ENCODE measurements at places on chromosomes 11 and 22. TPM values are rescaled to one million over a fixed set of nuclear protein-coding genes. Genes with fewer than 3 reads are reported as not detected.

DNA sequence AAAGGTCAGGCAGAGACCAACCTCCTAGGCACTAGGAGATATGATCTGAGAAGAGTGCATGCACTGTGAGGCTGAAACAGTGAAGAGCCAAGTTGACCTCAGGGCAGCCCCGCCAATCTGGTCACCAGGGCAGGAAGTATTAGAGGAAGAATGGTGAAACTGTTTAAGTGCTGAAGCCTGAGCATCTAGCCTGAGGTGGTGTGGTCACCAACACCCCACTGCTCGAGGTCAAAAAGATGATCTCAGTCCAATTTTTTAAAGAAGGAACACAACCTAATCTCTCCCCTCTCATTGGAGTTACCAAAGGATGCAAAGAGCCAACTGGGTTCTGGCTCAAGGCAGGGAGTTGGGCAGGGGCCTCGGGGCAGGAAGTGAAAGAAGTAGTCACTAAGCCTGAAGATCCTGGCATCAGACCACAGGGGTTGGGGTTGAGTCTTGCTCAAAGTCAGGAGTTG is 4.0 kb downstream of the APBB1 start:
- DNase-seq, result peak; percentile 29

DNA sequence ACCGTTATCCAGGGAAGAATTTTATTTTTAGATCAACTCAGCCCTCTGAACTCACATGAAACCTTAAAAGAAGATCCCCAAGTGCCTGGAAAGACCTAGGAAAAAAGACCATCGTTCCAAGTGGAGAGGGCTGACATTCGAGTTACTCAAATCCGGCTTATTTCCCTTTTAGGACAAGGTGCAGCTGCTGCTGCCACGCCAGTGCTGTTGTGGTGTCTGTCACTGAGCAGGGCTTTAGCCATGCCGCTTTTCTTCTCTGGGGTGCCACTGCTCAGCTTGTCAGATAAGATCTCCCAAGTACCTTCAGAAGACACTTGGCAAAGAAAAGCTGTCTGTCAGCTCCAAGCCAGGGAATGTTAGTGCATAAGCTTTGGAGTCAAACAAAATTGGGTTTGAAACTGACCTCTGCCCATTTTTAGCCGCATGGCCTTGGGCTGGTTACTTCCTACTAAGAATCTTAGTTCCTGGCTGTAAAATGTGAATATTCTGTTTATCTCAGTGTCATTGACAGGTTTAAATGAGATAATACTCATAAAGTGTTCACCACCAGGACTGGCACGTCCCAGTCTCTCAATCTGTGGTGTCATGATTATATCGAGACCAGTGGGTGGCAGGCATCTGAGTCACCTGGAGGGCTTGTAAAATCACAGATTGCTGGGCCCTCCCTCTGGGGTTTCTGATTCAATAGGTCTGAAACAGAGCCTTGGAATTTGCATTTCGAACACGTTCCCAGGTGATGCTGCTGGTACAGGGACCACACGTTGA is 117.5 kb downstream of the PKNOX2 start:
- DNase-seq, result no peak

DNA sequence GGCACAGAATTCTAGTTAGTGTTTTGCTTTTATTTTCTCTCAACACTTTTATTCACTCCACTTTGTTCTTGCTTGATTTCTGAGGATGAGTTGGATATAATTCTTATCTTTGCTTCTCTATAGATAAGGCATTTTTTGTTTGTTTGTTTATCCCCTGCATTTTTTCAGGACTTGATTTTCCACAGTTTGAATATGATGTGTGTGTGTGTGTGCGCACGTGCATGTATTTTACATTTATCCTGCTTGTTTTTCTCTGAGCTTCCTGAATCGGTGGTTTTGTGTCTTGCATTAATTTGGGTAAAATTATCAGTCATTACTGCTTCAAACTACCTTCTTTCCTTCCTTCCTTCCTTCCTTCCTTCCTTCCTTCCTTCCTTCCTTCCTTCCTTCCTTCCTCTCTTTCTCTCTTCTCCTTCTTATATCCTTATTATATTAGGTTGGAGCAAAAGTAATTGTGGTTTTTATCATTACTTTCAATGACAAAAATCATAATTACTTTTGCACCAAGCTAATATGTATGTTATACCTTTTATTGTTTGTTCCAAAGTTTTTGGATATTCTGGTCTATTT is 679.9 kb upstream of the RAG2 start:
- no peak for DNase-seq

DNA sequence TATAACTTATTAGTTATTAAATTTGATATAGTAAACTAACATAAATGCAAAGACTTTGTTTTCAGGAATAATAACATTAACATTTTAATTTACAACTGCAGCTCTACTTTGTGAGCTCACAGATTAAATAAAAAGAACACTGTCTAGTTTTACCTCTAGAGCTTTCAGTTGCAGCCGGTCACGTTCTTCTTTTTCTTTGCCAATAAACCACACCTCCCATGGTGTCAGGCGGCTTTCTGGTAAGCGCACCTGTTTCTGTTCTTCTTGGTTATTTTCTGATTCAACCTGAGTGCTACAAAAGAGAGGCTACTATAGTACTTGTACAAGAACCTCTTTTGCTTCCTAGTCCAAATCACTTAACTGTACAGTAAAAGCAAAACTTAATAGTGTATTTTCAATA is 5.8 kb downstream of the CCDC34 start:
- DNase-seq, result no peak

- DNase-seq, result no peak
Observed at GRCh38 chr22:38832005-38832978, 11.5 kb downstream of the NPTXR start.

- no peak for DNase-seq
Observed at GRCh38 chr11:26188554-26188953, 143.4 kb upstream of the ANO3 start.

DNA sequence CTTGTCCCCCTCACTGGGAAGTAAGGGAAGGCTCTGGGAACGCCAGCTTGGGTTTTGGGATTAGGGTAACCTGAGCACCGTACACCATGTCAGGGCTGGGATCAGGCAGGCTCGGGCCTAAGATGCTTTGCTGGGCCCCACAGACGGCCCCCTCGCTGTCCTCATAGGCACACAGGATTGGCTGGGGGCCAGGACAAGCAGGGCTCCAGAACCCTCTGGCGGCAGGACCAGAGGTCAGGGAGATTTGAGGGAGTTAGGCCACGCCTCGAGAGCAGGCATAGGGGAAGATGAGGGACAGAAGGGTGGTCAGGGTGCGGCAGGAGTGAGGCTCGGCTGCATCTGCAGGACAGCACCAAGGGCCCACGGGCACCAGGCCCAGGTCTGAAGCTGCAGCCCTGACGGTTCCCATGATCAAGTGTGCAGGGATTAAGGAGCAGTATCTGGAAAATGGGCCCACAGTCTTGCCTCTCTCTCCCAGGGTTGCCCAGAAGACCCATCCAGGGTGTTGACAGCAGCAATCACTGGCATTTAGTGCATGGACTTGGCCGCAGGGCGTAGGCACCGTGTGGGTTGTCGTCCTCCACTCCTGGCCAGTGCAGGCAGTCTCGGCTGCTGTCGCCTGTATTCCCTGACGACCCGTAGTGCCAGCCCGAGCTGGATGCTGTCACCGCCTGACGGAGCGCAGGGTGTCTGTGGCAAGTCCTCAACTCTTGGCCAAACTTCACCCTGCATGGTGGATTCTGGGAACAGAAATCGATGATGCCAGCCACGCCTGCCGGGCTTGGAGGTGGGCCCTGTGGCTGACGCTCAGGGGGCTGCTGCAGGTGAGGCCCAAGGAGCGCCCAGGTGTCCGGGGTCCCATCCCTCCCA is 15.7 kb upstream of the GNB1L start:
- DNase-seq, result no peak

GRCh38 chr11:69721106-69721505 is 17.3 kb upstream of the FGF19 start:
- no peak for DNase-seq

DNA sequence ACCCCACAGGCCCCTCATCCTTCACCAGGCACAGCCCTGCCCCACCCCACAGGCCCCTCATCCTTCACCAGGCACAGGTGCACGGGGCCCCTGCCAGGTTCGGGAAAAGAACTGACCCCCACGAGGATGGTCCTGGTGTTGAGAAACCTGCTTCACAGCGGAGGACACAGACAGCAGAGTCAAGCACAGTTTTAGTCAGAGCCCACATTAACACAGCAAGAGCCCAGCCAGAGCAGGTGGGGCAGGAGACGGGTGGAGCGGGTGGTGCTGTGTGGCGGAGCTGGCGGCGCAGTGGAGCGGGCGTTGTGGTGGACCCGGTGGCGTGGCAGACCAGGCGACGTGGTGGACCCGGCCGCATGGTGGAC is 1085.5 kb downstream of the BRD1 start:
- DNase-seq, result no peak

- DNase-seq, result no peak
Observed at GRCh38 chr22:46364341-46365165, 29.0 kb downstream of the TRMU start.

- no peak for DNase-seq
Observed at GRCh38 chr11:47943721-47944586, 36.4 kb upstream of the PTPRJ start.

DNA sequence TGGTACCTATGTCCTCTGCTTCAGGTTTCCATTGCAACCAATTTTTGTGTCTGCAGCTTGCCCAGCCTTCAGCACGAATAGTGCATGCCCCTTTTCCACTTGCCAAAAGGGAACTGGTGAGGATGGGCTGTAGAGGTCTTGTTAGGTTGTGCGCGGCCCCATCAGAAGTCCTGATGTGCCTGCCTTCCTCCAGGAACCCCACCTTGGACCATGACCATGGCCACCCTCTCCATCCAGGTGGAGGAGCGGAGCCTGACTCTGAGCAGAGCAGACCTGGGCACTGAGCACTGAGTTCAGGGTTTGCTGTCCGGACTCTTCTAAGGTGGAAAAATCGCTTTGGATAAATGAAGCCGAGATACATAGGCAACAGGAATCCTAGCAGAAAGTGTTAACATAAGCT is 6.9 kb downstream of the GLB1L2 start:
- DNase-seq, result no peak

- DNase-seq, result peak; percentile 60
Observed at GRCh38 chr22:45671783-45672563, at the start of gene ATXN10. TSS of gene ATXN10 (plus strand) at chr22:45671834. CDS start at chr22:45672064, 230 bp downstream.

- DNase-seq, result no peak
Observed at GRCh38 chr11:15185021-15185420, 70.3 kb downstream of the INSC start.

DNA sequence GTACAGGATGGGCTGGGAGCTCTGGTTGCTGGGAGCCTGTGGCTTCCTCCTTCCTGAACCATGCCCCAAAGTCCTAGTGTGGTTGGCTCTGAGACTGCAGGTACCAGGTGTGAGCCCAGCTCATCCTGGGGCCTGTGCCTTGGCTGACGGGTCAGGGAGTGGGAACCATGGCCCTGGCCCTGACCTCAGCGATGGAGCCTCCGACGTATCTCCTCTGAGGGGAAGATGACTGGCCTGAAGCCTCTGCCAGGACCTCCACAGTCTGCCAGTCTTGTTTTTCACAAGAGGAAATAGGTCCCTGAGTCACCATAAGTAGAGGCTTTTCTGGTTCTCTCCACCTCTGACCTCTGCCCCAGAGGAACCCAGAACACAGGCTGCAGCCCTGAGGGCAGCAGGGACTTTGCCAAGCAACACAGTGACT is 3.4 kb downstream of the RCE1 start:
- no peak for DNase-seq

DNA sequence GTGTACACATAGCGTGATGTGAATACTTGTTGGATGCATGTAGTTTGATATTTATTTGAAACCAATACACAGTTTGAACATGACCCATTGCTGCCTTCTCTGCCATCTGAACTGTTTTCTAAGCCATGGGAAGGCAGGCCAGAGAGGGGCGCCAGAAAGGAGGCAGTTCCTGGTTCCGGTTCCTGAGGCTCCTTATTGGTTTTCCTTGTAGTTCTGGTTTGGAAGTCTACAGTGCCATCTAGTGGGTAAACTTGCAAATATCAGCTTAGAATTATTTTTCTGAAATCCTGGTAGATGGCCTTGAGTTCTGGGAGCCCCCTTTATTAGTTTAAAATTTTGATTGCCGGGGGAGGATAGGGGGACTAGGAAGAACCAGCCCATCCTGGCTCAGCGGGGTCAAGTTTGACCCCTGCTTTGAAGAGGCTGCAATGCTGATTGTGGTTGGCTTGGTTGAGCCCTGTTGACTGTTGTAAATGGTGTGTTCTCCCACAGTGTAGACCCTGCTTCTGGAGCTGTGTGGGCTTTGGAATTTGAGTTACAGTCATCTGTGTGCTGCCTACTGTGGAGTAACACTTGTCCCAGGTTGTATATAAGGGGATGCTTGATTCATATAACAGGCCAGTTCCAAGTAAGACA is 48.4 kb downstream of the GRAMD1B start:
- no peak for DNase-seq

DNA sequence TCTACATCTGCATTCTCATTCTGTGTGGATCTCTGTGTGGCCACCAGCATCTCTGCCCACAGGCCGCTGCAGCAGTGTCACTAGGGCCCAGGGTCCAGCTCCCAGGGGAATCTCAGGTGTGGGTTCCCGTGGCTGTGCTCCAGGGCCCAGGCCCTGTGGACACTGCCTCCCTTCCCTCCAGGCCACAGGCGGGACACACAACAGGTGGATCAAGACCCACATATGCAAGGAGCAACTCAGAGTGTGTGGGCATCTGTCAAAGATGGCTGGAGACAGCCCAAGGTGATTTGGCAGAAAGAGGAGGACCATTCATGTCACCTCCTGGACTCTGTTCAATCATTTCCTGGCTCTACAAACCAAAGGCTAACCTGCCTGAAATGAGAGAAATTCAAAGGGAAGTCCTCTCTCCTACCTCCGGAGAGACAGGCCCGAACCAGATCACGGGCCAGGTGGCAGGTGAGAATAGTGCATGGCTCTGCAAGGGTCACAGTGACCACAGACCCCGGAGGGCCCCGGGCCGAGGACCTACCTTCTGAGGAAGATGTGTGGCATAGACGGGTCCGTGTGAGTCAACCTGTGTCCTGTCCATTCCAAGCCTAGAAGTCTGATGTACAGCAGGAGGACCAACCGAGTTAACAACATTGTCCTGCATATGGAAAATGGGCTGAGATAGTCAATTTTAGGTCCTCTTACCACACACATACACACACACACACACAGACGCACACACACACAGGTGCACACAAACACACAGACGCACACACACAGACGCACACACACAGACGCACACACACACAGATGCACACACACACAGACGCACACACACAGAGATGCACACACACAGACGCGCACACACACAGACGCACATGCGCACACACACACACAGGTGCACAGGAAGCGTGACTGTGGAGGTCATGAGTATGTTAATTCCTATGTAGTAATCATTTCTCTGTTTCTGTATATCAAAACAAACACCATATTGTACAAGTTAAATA is 1068.5 kb downstream of the BRD1 start:
- DNase-seq, result no peak

Gene TMEM121B
- not detected for total RNA-seq

Gene FREY1
- total RNA-seq, result 3.7 TPM

Gene ART1
- not detected for total RNA-seq

Gene OVOL1
- 0.33 TPM for total RNA-seq

Gene KCNQ1OT1
- 0.52 TPM for total RNA-seq

Gene PATE2
- not detected for total RNA-seq

Gene RAG2
- not detected for total RNA-seq
